Karpas-422 (cell line): ENCODE measurements at places on chromosomes 4 and X. TPM values are rescaled to one million over a fixed set of nuclear protein-coding genes. Genes with fewer than 3 reads are reported as not detected.
A peak's percentile ranks its signal among the peaks of the same experiment; 100 is the strongest.

DNA sequence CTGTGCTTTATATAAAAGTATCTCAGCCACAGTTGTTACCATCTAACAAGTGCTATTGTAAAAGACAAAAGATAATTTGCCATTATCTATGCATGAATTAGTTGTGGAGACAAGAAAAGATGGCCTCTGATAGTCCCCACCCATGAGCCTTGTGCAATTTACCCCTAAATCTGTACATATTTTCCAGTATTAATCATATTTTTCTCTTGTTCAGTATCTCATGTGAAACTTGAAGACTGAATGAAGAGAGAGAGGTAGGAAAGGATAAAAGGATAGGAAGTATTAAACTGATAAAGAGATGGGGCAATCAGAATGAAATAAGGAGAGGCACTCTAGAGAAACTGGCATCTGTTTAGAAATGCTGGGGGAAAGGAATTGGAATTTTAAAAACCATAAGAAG lies 3.7 kb downstream of the MYOZ2 start:
- DNase-seq = no peak

DNA sequence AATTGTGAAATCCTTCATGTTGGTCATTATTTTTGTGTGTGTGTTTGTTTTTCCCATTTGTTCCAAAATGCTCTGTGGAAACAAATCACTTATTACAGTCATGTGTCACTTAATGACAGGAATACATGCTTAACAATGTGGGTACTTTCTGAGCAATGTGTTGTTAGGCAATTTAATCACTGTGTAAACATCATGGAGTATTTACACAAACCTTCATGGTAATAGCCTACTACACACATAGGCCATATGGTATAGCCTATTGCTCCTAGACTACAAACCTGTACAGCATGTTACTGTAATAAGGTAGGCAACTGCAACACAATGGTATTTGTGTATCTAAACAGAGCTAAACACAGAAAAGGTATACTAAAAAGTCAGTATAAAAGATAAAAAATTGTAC lies 388.9 kb upstream of the PPP1R2C start:
- DNase-seq = no peak

DNA sequence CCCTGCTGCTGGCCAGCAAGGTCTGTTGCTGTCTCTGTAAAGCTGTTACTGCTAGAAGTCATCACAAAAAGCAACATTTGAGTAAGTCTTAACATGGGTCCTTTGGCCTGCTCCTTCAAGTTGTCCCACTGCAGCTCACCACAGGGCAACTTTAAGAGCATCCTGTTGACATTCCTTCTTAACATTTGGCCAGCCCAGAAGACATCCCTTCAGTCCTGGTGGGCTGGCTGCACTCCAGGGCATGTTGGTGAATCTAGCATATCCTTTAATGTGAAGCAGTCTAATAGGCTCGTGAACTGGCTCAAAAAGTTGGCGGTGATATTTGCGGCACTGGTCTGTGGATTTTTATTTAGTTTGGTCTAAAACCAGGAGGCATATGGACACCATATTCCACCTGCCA lies 92.2 kb upstream of the MAML3 start:
- DNase-seq = no peak

DNA sequence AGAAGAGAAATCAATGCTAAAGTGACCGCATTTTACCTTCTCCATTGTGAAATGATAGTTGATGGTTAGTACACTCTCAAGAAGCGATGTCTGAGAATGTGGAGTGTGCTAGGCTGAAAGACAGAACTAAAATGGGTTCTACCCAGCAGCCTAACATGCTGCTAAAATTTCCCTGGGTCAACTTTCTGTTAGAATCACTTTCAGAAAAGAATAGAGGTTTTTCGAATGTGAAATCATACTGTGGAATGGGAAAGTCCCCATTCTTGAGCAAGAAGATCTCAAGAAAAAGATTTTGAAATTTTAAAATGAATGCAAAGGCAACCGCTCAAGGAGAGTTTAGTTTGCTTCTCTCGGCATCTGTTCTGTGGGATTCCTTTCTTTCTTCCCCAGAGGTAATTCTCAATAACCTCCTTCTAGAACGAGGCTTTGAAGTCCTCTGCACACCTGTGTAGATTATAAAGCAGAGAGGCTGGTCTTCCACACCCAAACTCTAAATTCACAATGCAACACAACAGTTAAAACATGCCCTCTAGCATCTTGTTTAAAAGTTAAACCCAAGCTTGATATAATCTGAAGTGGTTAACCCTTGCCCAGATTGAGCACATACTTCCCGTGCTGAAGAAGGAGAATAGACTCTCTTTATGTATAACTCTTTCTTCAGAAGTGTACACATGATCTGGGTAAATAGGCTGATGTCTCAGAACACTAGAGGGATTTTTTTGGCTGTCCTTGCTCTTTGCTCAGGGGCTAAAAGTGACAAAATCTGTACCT lies 208.7 kb upstream of the KLF3 start:
- DNase-seq = no peak

GRCh38 chrX:13094828-13095341 lies 50.5 kb upstream of the FAM9C start:
- DNase-seq = no peak

GRCh38 chr4:109671350-109671749 lies 31.9 kb downstream of the CASP6 start:
- no peak for DNase-seq

DNA sequence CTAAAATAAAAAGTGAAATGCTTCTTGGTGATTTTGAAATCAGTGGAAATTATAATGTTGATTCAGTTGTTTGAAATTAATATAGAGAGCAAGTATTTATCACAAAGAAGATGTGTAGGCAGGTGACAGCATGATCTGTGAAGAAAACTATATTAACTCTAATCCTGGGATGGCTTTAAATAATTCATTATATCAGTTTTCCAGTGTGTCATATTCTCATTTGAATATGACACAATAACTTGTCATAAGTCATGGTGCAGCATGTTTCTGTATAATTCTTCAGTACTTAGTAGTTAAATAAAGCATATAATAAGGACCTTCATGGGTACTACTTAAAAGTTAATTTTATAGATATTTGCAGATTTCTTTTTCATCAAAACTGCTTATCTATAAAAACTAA lies 573.6 kb downstream of the INPP4B start:
- no peak for DNase-seq

DNA sequence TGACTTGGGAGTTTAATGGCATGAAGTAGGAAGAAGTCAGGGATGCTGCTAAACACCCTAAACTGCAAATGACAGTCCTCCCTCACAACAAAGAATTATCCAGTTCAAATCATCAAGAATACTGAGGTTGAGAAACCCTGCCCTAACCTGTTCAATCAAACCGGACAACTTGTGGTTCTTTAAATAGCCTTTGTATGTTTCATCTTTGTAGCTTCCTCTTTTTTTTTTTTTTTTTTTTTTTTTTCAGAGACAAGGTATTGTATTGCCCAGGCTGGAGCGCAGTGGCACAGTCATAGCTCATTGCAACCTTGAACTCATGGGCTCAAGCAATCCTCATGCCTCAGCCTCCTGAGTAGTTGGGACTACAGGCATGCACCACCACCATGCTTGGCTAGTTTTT lies 52.5 kb upstream of the TTC29 start:
- DNase-seq = peak; percentile 72

DNA sequence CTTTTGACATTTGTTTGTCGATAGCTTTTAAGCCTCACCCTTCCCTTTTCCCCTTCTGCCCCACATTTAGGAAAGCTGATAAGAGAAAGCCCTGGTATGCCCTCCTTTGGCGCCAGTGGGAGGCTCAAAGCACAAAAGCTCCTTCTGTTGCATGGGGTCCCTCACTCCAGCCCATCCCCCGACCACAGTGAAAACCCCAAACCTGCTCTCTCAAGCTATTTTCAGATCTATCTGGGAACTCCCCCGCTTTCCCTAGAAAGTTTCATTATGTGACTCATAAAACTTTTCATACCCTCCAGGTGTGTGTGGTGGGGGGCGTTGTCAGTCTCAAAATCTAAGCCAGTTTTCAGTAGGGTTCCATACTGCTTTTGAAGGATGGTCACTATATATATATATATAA lies 259.0 kb upstream of the PCDH7 start:
- DNase-seq = no peak

GRCh38 chrX:115093191-115093590 lies 75.8 kb upstream of the IL13RA2 start:
- DNase-seq = no peak

DNA sequence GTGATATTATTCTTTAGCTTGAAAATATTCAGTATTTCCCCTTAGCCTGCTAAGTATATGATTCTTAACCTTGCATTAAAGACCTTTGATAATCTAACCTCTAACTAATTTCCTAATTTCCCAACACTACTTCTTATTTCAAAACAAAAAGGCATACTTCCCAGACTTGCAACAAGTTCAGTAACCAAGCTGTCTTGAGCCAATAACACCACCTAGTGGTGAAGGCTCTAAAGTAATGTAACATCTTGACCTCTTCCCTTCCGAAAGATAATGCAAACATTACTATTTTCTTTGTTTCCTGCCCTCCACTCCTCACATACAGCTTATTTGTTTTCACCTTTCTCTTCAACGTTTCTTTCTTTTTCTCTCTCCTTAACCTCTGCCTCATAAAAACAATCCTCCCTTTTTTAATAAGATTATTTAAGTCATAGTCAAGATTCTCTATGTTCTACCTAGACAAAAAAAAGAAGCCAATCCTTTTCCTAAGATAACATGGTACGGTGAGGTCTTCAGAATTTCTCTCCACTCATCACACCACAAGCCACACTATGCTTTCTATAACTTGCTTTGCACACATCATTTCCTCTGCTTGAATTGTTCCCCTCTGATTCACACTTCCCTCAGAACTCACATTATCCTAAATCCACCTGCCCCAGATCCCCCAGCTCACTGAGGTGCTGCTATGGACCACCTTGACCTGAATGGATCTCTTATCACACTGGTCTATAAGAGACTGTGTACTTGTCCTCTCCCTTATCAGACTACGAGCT lies 3.5 kb downstream of the FAT1 start:
- peak; percentile 66 for DNase-seq

DNA sequence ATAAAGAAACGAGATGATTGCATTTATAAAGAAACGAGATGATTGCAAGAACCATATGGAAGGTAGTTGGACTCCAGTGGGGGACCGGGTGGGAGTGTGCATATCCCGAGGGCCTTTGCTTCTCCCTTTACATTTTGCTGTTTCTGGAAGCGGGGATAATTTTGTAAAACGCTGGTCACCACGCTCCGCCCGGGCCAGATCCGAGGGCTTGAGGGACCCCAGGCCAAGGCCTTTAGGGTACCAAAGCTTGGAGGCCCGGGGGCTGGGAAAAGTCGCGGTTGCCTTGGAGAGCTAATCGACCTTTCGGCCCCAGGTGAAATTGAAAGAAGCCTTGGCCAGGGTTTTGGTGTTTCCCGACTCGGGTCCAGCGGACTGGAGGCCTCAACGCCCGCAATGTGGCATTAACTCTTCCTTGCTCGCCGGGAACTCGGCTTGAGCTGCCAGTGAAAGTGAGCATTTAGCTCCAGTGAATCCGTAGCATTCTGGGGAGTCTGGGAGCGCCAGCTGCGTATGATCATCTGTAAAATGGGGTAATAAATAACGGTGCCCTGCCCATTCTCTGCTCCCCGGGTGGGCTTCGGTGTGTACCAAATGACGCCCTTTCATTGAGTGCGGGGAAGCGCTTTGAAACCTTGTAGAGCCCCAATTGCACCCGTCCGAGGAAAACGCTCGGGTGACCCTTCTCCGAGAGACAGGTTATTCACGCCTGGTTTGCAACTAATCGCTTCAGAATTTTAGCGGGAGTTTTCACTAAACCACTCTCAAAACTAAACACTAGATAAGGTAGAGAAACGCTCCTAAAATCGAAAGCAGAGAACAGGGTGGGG lies 4.5 kb downstream of the NKX3-2 start:
- DNase-seq = no peak

DNA sequence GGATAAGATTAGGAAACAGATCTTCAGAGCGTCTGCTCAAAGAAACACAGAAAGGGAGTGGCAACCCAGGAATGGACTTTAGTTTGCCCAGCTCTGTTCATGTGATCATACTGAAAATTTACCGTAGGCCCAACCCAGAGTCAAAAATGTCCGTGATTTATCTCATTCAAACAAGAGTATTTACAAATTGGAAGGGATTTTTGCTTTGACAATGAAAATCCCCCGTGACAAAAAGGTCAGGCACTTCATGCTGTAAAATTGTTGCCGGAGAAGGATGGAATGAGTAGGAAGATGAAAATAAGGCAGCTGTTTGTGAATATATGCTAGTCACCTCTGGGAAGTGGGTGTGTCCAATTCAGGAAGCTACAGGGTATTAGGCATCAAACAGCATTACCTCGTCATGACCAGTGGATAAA lies 1.2 kb downstream of the SULT1B1 start:
- DNase-seq = no peak

GRCh38 chr4:168766604-168767316 lies 243.3 kb downstream of the CBR4 start:
- DNase-seq = no peak

- DNase-seq = no peak
Observed at GRCh38 chr4:48991357-48991756, 5.3 kb downstream of the CWH43 start.

- no peak for DNase-seq
Observed at GRCh38 chr4:7536876-7537275, 102.1 kb upstream of the PSAPL1 start.

DNA sequence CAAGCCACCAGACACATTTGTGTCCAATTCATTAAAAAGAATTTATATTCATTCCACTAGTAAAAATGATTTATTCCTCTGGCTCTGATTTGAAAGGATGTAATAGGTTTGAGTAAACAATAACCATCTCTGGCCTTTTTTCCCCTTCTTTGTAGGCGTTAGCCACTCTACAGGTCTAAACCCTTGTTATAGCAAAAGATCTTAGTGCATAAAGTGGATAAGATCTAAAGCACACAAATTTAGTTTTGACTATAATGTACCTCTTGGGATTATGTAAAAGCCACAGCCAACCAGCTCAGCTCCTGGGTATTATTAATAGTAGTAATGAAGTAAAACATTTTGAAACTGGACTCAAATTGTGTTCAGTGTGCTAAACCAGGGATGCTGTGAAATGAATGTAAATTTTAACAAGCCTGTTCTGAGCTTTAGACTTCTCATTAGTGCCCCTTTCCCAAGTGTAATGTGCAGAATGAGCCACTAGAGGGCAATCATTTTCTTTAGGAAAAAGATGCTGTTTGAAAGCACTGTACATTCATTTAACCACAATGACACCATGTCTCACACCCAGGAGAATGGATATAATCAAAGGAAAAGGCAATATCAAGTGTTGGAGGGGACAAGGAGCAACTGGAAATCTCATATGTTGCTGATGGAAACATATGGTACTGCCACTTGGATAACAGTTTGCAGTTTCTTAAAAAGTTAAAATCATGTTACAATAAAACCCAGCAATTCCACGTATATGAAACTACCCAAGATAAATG lies 69.7 kb downstream of the KLHL8 start:
- peak; percentile 90 for DNase-seq

SPANXC gene
- not detected in 2 replicates for total RNA-seq

ALPK1 gene
- total RNA-seq = 17.0 and 32.4 TPM in 2 replicates

S100P gene
- not detected in 2 replicates for total RNA-seq

RBM41 gene
- 15.6 and 22.0 TPM in 2 replicates for total RNA-seq

OPHN1 gene
- total RNA-seq = not detected in 2 replicates

MAGEB1 gene
- not detected in 2 replicates for total RNA-seq

TMEM164 gene
- 14.1 and 16.2 TPM in 2 replicates for total RNA-seq
